Retina (tissue), 1 donor: ENCODE measurements at places on chromosomes 12 and 14.

GRCh38 chr12:132841151-132841550, 12.5 kb upstream of the GOLGA3 start:
- DNase-seq, result no peak

DNA sequence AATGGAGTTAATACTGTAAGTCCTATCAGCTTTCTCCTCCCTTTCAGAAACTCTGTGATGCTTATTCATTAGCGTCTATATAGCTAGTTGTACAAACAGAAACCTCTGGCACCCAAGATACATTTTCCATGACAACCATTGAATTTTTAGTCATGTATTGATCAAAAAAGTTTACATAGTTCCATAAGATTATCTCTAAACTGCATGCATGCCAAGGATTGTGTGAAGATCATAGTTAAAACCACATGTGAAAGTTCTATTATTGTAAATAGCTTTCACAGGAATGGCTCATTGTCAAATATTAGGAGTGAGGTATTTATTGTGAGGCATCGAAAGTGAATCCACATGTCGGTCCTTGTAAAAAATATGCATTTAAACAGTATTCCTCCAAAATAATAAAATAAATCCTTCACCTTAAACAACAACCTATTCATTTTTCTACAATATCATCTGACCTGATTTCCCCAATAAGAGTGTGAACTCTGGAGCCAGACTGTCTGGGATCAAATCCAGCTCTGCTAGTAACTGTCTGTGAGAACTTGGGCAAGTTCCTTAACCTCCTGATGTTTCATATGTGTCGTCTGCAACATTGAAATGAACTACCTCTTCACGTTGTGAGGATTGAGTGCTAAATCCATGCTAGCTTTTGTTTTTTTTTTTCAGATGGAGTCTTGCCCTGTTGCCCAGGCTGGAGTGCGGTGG, 10.6 kb upstream of the CDKL1 start:
- DNase-seq, result no peak

GRCh38 chr12:3308063-3308462, 182.9 kb upstream of the PRMT8 start:
- DNase-seq, result no peak

GRCh38 chr14:29320286-29320685, 553.7 kb downstream of the FOXG1 start:
- no peak for DNase-seq

GRCh38 chr12:59142183-59142790, 222.0 kb upstream of the LRIG3 start:
- no peak for DNase-seq

- DNase-seq, result no peak
These were observed 185.2 kb downstream of the AEBP2 start for GRCh38 chr12:19624491-19624890.

GRCh38 chr14:94451091-94451771, 1.4 kb downstream of the SERPINA11 start:
- peak; percentile 17 for DNase-seq

DNA sequence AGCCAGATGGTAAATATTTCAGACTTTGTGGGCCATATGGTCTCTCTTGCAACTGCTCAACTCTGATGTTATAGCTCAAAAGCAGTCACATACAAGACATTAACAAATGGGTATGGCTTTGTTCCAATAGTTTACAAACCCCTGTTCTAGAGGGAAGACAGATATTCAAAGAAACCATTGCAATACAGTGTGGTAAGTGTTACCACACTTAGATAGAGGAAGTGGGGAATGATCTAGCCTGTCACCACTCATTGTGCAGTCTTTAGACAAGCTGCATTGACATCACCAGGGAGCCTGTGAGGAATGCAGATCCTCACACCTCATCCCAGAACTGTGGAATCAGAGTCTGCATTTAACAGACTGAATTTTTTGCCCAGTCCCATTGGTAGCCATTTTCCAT, 80.0 kb upstream of the RGS6 start:
- DNase-seq, result no peak

DNA sequence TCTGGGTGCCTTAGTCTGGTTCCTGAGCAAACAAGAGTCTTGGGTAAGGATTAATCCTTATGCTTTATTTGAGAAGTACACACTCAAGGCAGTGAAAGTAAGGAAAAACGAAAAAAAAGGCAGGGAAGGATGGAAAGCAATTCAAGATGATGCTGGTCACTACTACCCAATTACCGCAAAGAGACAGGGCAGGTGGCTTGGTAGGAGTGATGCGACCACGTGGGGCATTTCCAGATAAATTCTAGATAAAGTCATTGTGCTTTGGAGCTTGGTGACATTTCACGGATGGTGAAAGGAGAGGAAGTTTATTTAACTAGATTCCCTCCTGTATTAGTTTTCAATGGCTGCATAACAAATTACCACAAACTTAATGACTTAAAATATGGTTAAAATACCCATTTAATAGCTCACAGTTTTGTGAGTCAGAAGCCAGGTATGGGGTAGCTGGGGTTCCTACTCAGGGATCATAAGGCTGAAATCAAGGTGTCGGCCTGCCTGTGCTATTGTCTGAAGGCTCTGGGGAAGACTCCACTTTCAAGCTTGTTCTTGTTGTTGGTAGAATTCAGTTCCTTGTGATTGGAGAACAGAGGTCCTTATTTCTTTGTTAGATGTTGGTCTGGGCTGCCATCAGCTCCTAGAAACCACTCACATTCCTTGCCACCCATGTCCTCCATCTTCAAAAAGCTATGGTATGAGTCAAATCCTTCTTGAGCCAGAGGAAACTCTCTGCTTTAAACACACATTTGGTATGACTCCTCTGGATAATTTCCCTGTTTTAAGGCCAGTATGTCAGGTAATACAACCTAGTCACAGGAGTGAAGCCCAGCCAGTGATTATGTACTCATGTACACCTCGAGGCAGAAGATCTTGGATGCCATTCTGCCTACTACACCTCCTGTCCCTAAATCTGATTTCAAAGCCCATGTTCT, 5.6 kb upstream of the HMGA2 start:
- DNase-seq, result no peak

DNA sequence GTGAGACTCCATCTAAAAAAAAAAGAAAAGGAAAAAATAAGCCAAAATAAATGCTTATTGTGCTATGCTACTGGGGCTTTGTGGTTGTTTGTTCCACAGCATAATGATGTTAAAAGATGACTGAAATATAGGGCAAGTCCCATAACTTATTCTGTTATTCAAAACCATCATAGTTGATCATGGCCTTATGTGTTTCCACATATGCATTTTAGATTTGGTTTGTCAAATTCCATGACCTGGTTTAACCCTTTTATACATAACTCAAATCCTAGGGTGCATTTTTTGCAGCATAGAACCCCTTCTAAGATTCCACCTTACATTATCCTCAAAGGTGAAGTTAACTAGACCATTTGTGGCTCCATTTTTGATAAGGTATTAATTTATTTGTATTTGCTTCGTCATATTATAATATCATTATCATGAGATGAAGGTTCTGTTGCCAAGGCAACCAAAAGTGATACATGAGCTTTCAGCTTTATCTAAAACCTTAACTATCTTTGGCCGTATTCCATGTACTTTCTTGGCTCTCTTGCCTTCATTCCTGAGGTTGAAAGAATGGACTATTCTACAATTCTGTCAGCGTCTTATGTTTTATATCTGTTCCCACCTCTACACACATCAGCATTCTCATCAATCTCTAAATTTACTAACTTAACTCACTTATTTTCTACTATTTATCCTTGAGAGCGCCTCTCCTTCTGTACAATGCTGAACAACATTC, 138.7 kb upstream of the DYRK2 start:
- no peak for DNase-seq

GRCh38 chr12:103697971-103698751, 111.1 kb downstream of the STAB2 start:
- no peak for DNase-seq

DNA sequence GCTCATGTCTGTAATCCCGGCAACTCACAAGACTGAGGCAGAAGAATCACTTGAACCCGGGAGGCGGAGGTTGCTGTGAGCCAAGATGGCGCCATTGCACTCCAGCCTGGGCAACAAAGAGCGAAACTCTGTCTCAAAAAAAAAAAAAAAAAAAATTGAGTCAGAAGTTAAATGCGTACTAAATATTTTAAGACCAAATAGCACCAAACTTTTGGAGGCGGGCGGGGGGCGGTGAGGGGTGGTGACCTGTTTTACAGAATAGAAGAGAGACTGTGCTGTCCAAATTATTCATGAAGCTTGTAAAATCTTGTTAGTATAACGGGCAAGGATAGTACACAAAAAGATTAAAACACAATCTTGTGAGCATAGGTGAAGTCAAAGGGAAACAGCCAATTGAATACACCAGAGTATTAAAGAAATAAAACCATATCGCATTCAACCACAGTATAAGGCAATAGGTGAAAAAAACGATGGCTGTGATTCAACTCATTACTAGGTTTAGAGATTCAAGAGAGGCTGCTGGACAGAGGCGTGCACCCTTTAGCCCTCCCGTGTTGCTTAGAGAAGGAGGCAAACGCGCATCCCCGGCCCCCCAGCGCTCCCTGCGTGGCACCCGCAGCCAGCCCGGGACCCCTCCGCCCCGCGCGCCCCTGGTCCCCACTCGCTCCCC, 571 bp downstream of the ZNF891 start:
- DNase-seq, result no peak

- DNase-seq, result no peak
These were observed 107.0 kb upstream of the RBM19 start for GRCh38 chr12:114073076-114073475.

DNA sequence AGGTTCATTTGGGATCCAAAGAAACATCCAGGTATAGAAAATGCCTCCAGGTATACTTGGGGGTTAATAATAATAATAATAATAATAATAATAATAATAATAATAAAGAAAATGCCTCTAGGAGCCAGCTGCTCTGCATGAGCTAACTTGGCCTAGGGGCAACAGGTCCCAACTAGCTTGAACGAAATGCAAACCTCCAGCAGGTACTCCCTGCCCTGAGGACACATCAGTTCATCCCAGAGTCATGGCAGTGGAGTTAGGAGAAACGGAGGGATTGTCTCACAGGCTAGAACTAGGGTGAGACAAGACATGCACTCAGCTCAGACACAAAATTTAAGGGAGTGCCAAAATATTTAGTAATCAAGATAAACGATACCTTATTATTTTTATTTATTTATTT, 12.5 kb upstream of the TMEM229B start:
- no peak for DNase-seq

DNA sequence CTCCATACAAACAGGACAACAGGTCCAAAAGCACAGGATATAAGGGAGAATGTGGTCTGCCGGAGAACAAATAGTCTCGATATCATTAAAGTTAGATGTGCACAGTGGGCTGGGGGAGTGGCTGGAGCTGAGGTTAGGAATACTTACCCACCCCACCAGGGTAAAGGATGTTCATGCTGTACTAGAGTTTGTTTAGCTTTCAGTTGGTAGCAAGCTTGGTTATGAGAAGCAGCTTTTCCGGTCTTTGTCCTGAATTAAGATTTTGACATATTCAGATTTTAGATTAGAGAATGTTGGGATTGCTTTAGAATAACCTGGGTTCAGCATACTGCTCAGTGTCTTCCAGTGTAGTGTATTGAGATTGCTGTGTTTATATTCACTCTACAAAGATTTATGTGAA, 16.7 kb downstream of the RASSF8 start:
- DNase-seq, result no peak

DNA sequence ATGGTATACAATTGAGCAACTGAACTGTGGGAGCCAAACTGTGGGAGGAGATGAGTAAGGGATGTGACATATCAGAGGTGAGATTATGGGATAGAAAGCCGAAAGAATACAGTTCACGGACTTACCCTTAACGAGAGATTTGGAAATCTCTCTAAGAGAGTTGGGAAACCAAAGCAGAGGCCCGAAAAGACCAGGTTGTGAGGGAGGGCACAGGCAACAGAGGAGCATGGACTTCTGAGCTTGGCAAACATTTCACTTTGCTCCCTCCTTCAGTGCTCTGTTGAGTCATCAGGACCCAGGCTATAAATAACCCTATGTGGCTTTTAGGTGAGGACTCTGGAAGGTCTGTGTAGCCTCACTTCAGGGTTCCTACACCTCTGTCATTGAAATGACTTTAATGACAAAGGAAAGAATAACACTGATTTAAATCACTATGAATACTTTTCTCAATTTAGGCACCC, 120.6 kb downstream of the TGFB3 start:
- DNase-seq, result no peak

GRCh38 chr14:58770491-58770982, 132.8 kb downstream of the DACT1 start:
- DNase-seq, result no peak

- no peak for DNase-seq
These were observed 9.5 kb downstream of the PKP2 start for GRCh38 chr12:32887058-32887457.

DNA sequence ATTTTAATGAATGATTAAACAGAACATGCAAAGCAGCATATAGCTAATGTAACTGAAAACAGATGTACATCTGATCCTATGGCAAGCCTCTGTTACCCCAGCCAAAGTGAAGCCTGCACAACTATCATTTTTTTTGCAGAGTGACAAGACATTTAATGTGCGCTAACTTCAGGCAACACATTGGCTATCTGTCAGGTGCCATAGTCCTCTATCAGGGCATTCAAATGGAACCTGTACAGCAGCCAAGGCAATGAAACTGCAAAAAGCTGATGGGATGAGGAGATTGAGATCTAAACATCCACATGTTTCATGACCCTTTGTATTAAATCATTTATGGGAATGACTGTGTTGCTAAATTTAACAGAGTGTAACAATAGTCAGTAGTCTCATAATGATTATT, 1088.5 kb upstream of the TMEM132C start:
- DNase-seq, result no peak

- DNase-seq, result peak; percentile 67
These were observed 216.5 kb downstream of the PHLDA1 start for GRCh38 chr12:75814851-75815754.

- DNase-seq, result peak; percentile 96
These were observed 59.5 kb downstream of the EMP1 start for GRCh38 chr12:13255792-13256691.

DNA sequence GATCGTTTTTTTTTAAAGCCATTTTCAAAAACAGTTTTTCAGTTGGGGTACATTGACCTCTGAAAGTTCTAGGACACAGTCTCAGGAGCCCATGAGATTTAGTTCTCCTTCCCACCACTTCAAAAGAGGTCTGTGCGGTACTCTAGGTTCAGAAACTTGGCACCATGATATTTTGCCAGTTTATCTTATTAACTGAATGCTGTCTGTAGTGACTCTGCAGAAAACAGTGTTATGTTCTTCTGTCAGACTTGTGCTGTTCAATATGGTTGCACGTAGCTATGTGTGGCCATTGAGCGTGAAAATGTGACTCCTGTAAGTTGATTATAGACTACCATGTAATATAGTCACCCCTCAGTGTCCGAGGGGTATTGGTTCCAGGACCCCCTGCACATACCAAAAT, 35.9 kb downstream of the CRADD start:
- DNase-seq, result no peak

- DNase-seq, result no peak
These were observed 5.6 kb upstream of the MYH7 start for GRCh38 chr14:23441076-23441475.

DNA sequence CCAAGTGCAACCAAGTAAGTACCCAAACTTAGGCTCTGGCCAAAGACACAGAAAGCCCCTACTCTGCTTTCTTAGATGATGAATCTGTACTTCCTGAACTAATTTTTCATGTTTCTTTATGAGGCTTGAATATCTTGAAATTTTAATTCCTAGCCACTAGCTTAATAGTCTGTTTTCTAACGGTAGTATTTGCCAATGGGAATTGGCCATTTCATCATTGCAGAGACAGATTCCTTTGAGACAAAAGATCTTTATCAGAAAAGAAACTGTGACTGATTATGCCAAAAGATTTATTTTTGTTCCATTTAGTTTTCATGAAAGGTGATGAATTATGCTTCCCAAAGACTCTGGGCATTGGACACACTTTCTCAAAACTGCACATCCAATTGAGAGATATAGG, 48.7 kb downstream of the DAD1 start:
- no peak for DNase-seq
